ENCODE measurements at places on chromosomes 6 and 20.

GRCh38 chr20:62889871-62890270 is 28.2 kb upstream of the TCFL5 start:
- no peak for DNase-seq

DNA sequence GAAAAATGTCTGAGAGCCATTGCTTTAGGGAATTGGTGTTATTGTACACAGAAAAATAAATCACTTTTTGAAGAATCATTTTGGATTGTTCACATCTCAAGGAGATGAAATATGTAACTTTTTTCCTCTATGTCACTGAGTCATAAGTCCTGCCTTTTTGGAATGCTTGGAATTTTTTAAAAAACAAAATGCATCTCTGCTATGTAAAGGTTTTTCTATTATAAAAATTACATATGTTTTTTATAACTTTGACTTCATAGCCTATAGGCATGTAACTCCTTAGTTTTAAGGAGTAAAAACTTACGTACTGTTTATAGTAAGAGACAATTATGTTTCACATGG is 8.7 kb downstream of the RNF144B start:
- DNase-seq: no peak

GRCh38 chr20:64165866-64166600 is 1.8 kb downstream of the MYT1 start:
- no peak for DNase-seq

- no peak for DNase-seq
Measured at GRCh38 chr6:36798852-36799251, 40.4 kb downstream of the CPNE5 start.

DNA sequence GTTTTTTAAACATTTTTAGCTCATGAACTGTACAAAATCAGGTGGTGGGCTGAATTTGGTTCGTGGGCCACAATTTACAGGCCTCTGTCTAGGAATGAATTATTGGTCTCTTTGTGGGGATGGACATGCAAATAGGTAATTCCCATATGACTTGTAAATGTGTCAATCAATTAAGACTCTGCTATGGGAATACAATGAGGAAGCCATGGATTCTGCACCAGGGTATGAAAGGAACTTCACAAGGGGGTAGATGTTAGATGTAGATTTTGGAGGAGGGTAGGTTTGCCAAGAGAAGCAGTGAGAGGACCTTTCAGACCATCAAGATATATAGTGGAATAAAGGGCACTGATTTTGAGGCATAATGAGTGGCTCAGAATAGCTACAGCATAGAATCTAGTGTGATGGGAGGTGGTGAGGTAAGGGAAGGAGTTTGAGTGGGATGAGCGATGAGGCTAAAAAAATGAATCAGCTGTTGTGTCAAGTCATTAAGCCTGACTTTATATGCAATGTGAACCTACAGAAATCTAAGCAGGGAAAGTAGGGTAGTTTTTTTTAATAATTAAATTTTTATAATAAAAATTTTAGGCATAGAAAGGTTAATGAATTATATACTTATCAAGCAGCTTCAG is 32.6 kb upstream of the RNF182 start:
- no peak for DNase-seq

DNA sequence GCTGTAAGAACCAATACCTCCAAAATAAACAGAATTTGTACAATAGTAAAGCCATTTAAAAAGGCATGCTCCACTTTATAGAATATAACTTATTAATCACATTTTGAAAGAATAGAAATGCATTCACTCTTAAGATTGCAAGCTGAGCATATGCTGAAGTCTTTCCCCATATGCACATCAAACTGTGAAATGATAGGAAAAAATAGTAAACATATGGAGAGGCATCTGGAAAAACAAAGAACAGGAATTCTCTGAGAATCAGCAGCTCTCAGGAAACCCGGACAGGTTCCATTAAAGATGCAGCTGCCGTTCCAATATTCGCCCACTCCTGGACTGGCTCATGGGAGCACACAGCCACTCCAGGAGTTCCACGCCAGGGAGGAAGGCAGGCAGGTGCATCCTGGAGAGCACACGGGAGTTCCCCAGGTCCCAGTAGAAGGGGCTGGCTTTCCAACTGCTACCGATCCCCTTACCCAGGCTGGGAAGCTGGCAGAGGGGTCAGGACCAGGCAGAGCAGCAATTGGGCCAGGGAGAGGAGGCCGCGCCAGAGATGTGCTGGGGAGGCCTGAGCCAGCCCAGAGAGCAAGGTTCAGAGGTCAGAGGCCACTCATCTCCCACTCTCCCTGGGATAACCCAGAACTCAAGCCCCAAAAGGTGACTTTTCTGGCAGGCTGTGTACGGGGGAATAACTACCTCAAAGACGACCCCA is 111.1 kb downstream of the DLL1 start:
- DNase-seq: no peak

GRCh38 chr6:168319279-168320111 is at the start of gene DACT2:
Gene DACT2 (minus strand): TSS chr6:168319777. CDS start chr6:168319633, 144 bp downstream.
- DNase-seq: no peak

GRCh38 chr6:96812077-96812703 is 25.1 kb downstream of the GPR63 start:
- no peak for DNase-seq

DNA sequence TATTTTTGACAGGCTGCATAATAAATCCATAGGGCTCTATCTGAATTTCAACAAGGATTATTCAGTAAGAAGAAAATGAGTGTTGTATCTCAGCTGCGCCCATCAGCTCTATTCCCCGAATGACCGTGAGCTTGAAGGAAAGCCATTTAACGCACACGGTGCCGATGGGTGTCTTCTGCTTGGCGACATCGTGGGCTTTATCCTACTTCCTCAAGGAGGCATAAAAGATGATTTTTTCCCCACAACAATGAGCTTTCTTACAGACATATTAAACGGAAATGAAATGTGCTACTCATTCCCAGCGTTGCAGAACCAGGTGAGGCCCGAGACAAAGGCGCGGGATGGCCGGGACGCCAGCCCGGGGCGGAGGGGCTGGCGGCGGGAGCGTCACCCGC is 710 bp downstream of the DYNLT1 start:
- DNase-seq: no peak

DNA sequence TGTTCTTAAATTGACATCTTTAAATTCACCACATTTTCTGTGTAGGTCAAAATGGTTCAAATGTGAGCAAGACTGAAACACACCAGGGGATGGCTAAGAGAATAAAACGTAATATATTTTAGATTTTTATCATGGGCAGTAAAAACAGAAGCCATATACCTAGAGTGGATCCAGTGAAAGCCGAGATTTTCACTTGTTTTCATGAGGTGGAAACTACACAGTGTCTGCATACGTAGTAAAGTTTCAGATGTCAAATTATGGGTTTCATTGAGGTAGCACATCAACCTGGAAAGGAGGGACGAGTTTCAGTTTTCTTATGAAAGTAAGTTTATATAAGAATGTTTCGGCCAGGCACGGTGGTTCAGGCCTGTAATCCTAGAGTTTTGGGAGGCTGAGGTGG is 25.9 kb downstream of the METTL24 start:
- DNase-seq: no peak

DNA sequence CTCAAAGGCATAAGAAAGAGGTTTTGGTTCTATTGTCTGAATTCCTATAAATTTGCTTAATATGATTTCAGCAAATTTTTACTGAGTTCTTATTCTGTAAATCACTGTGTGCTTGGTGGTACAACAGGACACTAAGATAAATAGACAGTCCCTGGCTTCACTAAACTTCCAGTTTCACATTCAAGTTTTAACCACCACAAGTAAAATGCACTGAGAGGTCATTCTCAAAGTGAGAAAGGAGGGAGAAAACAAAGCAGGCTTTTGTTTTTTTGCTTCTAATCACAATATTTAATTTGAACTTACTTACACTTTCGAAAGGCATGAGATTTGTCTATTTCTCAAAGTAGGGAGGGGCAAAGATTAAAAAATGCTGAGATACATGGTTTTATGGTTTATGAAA is 445.7 kb downstream of the CDC5L start:
- no peak for DNase-seq
